ENCODE measurements at places on chromosomes 4 and X.

DNA sequence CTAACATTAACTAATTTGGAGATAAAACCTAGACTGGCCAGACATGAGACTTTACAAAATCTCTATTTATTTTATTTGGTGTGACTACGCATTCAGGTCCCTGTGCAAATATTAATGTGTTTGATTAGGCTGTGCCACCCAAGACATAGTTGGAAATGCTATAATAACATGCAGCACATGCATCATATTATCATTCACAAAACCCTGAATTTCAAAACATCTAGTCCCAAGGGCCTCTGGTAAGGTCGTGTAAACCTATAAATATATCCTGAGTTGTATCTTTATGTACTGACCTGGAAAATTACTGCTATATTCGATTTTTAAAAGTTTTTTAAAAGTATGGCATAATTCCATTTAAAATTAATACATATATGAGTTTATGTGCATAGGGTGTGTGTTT lies 47.1 kb upstream of the FAT4 start:
- no peak for DNase-seq

- DNase-seq, result no peak
Measured at GRCh38 chr4:82811838-82812341, 13.3 kb upstream of the SCD5 start.

- no peak for DNase-seq
Measured at GRCh38 chr4:112327965-112328733, 31.0 kb downstream of the ALPK1 start.

DNA sequence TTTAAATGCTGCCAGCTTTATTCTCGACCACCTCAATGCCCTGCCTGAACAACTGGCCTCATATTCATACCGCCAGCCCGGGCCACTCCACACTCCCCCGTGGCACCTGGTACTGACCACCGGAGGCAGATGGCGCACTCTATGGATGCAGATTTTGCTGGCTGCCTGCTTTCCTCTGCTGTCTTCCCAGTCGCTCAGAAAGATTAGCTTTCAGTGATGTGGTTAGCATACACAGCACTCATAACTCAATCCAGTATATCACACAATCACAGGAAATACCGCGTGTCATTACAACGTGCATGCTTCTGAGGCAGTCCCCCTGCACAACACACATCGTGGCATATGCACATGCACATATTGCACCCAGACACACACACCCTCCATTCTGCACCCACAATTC lies 147.2 kb upstream of the BCOR start:
- DNase-seq, result no peak

- DNase-seq, result no peak
Measured at GRCh38 chr4:168059251-168059650, 33.1 kb upstream of the ANXA10 start.

DNA sequence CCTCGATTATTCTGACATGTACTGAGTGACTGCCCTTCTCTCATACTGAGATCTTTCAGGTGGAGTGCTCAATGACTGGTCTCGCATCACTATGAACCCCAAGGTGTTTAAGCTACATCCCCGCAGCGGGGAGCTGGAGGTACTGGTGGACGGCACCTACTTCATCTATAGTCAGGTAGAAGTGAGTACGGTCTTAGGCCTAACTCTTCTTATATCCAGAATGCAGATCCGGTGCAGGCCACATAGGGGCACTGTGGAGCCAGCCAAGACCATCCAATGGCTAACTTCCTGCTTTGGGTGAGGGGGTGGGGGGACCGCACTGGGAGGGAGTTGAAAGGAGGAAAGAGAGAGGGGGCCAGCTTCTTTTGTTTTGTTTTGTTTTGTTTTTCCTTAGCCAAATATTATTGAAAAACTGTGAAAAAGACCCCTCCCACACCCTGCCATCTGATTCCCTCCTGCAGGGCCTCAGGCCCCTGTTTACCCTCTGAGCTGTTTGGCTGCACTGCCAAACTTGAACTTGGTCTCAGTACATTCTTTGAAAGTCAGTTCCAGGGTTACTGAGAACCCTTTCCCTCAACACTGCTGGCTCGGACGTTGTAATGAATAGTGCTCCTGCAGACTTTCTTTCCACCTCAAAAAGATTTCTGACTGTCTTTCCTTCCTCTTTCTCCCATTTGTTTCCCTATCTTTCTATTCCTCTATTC lies 16.2 kb downstream of the AWAT2 start:
- DNase-seq, result no peak
